ENCODE measurements at places on chromosomes 5 and 9.

- DNase-seq = no peak
These were observed 14.9 kb upstream of the FCN1 start for GRCh38 chr9:134932606-134933005.

- no peak for DNase-seq
These were observed 7.7 kb upstream of the GCNT1 start for GRCh38 chr9:76451234-76451633.

DNA sequence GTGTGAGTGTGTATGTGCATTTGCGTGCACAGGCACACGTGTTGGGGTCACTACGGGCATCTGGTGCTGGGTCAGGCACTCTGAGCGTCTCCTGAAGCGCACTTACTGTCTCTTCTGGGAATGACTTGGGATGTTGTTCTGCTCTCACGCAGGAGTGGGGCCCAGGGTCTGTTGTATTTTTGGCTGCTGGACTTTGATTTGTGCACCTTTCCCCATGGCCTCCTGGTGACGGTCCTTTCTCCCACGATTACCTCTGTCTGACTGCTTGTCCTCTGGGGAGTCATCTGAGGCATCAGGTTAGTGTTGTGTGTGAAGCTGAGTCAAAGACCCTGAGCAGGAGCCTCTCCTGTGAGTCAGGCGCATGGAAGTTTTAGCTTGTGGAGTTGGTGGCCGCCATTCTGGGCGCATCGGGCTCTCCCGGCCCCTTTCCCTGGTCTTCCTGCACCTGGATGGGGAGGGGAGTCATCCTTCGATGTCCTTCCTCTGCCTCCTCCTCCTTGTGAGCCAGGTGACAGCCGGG, 62.1 kb downstream of the RXRA start:
- DNase-seq = no peak

- no peak for DNase-seq
These were observed 42.9 kb upstream of the PJA2 start for GRCh38 chr5:109452661-109453060.

- no peak for DNase-seq
These were observed 69.0 kb downstream of the MFAP3 start for GRCh38 chr5:154107756-154108155.

- no peak for DNase-seq
These were observed 3.5 kb downstream of the PANK3 start for GRCh38 chr5:168575391-168576372.

- DNase-seq = no peak
These were observed 274.6 kb downstream of the TMEM38B start for GRCh38 chr9:105968811-105969466.

DNA sequence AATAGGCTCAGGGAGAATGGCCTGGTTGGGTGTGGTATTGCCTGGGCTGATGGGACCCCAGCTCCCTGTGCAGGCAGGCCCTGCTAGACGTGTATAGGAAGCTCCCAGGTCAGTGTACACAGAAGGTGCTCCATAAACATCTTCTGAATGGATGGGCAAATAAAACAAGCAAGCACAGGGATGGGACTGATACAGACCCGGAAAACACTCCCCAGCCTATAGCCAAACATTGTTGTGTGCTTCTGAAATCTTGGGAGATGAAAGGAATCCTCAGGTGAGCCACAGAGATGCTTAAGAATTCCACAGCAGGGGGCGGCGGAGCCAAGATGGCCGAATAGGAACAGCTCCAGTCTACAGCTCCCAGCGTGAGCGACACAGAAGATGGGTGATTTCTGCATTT, 151.8 kb downstream of the ENTREP1 start:
- DNase-seq = no peak

DNA sequence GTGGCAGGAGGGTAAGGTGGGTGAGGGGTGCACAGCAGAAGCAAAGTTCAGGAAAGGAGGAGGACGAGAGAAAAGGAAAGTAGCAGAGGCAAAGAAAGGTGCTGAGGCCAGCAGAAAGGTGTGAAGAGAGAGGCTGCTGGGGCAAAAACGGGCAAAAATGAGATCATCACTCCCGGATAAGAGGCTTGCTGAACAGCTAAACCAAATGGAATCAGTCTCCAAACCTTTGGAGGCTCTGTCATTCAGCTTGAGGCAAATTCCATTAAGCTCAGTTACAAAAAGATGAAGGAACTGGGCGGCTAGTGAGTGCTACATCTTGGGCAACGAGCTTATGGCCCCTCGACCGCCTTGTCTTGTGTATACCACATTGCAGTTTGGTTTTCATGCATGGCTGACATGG, 136.4 kb downstream of the FSTL4 start:
- no peak for DNase-seq

GRCh38 chr9:132002643-132003318, 76.9 kb downstream of the MED27 start:
- DNase-seq = no peak

DNA sequence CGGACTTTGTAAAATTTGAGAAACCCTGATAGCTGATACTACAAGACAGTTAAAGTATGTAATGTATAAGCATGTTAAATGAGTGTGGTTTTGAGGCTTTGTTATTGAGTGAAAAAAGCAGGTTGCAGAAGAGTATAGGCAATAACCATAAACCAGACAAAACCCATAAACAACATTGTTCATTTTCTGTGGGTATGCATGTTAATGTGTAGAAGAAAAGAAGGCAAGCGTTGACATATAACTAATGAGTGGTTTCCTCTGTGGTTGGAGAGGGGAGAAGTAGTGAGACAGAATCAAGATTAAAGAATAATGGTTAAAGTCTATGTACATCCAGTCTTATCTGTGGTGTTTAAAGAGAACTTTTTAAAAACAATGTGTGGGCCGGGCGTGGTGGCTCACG, 26.2 kb downstream of the RAD23B start:
- DNase-seq = no peak

GRCh38 chr9:82184524-82184923, 196.0 kb downstream of the SPATA31D1 start:
- no peak for DNase-seq

- DNase-seq = no peak
These were observed 81.9 kb upstream of the FAM169A start for GRCh38 chr5:74948031-74948546.

GRCh38 chr5:97641081-97641480, 458.0 kb upstream of the RIOK2 start:
- DNase-seq = no peak

GRCh38 chr5:6601271-6601670, 31.6 kb downstream of the NSUN2 start:
- no peak for DNase-seq

DNA sequence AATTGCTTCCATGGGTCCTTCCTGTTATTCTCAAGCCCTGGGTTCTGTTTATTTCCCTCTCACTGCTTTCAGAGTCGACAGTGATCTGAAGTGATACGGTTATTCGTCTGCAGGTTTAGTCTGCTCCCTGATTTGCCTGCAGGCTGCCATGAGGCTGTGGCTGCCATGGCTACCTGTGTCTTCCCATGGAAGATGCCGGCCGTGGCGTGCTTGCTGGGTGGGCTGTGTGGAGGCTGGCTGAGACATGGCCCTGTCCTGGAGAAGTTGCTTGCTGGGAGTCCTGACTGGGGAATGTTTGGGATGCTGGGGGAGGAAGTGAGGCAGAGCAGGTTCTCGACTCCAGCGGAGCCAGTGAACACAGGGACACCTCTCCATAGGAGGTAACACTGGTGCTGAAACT, 104.1 kb upstream of the TBC1D2 start:
- DNase-seq = no peak

GRCh38 chr5:149014571-149015031, 48.3 kb downstream of the SH3TC2 start:
- DNase-seq = no peak

GRCh38 chr5:139762615-139763170, 32.9 kb upstream of the PSD2 start:
- DNase-seq = no peak

- no peak for DNase-seq
These were observed 13.6 kb upstream of the AFAP1L1 start for GRCh38 chr5:149257889-149258705.

DNA sequence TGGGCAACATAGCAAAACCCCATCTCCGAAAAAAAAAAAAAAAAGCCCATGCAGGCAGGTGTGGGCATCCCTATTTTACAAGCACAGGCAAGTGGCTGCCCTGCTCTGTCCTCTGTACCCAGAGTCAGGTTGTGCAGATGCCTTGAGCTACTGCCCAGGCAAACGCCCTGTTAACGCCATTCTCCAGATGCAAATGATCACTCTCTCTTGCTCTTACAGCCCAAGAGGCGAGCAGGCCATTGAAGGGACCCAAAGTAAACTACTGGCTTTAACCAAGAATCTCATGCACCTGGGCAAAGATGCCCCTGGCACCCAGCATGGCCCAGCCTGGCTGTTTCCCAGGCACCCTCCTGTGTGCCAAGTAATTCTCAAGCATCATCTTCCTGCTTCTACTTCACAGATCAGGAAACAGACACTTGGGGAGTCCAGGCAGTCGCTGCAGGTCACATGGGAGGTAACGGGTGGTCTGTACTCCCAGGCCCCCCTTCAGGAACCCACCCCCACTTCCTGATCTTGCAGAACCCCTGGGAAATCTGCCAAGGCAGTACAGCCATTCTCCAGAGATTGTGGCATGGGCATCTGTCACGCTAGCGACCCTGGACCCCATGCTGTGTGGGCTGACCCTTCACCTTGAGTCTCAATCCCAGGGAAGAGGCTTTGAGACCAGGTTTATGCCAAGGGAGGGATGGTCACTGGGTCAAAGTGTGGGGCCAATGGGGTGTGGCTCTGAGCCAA, 14.2 kb downstream of the EEIG1 start:
- no peak for DNase-seq

- no peak for DNase-seq
These were observed at the start of gene CRB2 for GRCh38 chr9:123355761-123356431. CRB2 (plus strand) TSS chr9:123356197; CDS start chr9:123356261, 64 bp downstream.

- no peak for DNase-seq
These were observed 15.7 kb upstream of the OR13C8 start for GRCh38 chr9:104553261-104553660.

DNA sequence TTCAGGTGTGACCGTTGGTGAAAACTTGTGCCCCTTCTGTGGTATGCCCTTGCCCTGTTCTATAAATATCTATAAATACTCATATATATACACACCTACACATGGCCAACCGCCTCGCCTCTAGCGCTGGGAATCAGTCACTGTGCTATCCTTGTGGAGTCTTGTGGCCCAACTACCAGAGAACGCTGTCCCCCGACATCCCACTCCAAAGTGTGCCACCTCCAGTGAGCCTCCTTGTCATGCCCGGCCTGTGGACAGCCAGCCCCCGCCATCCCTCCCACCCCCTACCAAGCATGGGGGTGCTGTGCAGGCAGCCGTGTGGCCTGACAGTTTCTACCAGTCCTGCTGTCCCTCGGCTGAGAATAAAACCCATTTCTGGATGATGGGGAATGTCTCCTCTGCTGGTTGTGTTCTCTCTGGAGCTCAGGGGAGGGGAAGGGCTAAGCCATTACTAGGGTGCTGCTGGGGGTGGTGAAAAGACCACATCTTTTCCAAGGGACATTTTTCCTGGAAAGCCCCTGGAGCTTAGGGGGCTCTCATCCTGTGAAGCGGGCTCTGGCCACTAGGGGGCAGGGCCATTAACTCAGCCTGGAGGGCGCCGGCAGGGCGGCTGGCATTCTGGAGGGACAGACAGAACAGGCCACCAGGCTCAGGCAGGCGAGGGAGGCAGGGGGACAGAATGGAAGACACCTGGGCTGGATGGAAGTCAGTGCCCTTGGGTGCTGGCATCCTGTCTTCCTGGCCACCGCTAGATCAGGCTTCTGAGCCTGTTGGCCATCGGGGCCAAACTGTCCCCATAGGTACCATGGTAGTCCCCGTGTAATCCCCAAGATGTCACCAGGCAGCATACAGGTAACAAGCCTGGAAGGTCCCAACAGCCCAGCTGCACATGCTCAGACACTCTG, 20.7 kb downstream of the GOLGA2 start:
- no peak for DNase-seq

DNA sequence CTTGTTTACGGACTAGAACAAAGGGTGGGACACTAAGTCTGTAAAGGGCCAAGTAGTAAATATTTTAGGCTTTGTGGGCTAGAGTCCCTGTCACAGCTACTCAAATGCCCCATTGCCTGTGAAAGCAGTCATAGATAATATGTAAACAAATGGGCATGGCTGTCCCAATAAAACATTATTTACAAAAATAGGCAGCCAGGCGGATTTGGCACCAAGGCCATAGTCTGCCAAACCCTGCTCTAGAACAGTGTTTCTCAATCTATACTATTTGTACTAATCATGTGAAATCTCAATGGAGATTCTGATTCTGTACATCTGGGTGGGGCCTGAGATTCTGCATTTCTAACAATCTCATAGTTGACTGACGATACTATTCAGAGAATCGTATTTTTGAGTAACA, 92.0 kb downstream of the RFX3 start:
- no peak for DNase-seq

GRCh38 chr9:70492319-70492777, 77.9 kb upstream of the KLF9 start:
- no peak for DNase-seq

All from stimulated activated CD8-positive, alpha-beta memory T cell treated with anti-CD3 and anti-CD28 coated beads, Interleukin-7, amount 100 ng/mL, for 48 hours (primary cell).